Posterior vena cava (tissue), 2 donors: ENCODE measurements at places on chromosomes 1 and 21. TPM values are rescaled to one million over a fixed set of nuclear protein-coding genes. Genes with fewer than 3 reads are reported as not detected.

NOS1AP gene
- 5.0 TPM for total RNA-seq

RGS18 gene
- 3.8 TPM for total RNA-seq

AMIGO1 gene
- 5.2 TPM for total RNA-seq

ID3 gene
- total RNA-seq: 190 TPM

OLFM3 gene
- total RNA-seq: not detected

RPTN gene
- total RNA-seq: not detected

GOLT1A gene
- total RNA-seq: not detected

FMO5 gene
- 2.4 TPM for total RNA-seq

DENND2C gene
- total RNA-seq: 2.7 TPM

STIL gene
- total RNA-seq: 0.86 TPM

WDR64 gene
- total RNA-seq: not detected

SLC16A4 gene
- total RNA-seq: 8.0 TPM

FAM151A gene
- not detected for total RNA-seq

GPX7 gene
- total RNA-seq: 8.1 TPM
